ENCODE measurements at places on chromosomes 1 and 21.

DNA sequence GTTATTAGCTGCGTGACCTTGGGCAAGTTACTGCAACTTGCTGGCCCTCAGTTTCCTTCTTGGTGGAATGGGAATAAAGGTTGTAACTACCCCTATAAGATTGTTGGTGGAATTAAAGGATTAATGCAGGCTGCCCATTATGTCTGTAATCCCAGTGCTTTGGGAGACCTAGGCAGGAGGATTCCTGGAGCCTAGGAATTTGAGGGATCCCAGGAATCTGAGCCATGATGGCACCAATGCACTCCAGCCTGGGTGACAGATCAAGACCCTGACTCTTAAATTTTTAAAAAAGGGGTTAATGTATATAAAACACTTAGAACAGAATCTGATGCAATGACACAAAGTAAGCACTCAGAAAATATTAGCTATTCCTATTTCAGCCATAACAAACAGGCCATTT, 67.3 kb downstream of the PTGER3 start:
- DNase-seq: no peak

DNA sequence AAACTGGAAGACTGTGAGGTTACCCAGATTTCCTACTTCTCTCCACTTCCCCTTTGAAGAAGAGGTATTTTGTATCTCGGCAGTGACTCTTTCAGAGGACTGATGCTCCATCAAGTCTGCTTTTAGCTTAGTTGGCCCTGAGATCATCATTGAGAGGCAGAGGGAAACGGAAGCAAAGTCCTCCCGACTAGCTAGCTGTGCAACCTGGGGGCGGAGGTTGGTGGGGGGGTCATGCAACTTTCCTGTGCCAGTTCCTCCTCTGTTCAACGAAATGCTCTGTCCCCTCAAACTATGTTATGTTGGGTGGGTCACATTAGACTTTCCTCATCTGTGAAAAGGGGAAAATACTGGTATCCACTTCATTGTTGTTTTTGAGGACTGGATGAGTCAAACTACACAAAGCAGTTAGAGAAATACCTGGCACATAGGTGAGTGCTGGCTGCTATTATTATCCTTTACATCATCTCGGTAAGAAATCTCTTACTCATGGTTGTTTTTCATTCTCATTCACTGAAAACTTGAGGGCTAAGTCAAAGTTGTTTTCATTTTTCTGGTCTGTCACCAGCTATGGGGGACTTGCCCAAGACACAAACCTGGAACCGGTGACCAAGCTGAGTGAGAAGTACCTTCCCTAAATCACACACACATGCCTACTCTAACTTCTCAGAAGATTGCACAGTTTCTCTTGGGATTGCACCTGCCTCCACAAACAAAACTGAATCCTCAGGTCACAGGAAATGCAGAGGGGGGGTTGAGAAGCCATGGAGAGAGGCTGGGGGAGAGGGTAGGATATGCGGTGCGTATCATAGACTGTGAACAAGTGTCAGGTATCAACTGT, 83.3 kb downstream of the ABCA4 start:
- DNase-seq: no peak

GRCh38 chr1:2636733-2637132, 3.9 kb upstream of the MMEL1 start:
- DNase-seq: no peak

- no peak for DNase-seq
These were observed 55.2 kb upstream of the NADK start for GRCh38 chr1:1833456-1833855.

- no peak for DNase-seq
These were observed 25.8 kb downstream of the UAP1 start for GRCh38 chr1:162587347-162587746.

- no peak for DNase-seq
These were observed 27.9 kb downstream of the RGS5 start for GRCh38 chr1:163174524-163175437.

DNA sequence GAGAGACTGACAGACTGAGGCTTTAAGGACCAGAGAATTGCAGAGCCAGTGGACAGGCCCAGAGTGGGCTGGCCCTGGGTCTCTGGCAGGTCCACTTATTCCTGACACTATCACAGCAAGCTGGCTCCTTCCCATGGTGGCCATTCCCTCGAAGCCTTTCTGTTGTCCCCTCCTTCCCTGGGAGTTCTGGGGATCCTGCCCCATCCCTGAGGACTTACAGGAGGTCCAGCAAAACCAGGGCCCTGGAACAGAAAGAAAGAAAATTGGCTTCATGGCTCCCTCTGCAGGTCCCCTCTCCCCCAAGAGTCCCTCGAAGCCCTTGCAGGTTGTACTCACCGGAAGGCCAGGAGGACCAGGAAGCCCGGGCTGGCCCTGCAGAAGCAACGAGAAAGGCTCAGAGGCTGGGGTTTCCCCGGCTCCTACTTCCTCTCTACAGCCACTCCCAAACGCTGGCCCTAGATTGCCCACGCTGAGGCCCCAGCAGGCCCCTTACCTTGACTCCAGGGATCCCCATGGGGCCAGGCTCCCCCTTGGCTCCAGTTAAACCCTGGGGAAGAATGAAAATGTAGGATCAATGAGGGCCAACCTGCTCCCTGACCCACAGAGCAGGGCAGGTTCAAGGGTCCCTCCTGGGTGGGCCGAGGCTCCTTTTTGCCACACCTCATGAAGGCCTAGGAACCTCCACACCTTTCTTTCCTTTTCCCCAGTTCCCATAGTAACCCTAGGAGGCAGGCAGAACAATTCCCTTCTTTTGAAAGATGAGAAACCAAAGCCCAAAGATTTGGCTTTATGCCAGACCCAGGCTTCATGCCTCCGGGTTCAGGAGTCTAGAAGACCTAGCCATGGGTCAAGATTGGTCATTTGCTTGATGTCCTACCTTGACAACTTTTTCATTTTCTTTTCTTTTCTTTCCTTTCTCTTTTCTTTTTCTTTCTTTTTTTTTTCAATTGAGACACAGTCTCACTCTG, 4.6 kb downstream of the COL9A2 start:
- no peak for DNase-seq

GRCh38 chr1:195733826-195734225, 874.4 kb downstream of the KCNT2 start:
- DNase-seq: no peak

DNA sequence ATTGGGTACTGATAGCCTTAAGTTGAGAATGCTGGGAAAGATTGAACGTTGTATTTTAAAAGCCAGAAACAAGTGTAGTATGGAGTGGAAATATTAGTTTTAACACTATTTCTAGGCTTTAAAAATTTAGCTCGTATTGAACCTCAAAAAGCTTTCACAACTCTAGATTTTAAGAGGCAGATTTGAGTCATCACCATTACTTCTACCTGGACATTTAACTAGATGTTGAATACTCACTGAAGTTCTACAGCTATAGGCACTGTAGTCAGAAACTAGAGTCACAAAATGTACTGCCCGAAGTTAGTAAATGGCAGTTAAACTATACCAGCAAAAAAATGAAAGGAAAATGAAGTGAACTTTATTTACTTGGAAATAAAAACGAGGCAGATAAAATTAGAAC, 96.5 kb downstream of the NEK7 start:
- DNase-seq: no peak

DNA sequence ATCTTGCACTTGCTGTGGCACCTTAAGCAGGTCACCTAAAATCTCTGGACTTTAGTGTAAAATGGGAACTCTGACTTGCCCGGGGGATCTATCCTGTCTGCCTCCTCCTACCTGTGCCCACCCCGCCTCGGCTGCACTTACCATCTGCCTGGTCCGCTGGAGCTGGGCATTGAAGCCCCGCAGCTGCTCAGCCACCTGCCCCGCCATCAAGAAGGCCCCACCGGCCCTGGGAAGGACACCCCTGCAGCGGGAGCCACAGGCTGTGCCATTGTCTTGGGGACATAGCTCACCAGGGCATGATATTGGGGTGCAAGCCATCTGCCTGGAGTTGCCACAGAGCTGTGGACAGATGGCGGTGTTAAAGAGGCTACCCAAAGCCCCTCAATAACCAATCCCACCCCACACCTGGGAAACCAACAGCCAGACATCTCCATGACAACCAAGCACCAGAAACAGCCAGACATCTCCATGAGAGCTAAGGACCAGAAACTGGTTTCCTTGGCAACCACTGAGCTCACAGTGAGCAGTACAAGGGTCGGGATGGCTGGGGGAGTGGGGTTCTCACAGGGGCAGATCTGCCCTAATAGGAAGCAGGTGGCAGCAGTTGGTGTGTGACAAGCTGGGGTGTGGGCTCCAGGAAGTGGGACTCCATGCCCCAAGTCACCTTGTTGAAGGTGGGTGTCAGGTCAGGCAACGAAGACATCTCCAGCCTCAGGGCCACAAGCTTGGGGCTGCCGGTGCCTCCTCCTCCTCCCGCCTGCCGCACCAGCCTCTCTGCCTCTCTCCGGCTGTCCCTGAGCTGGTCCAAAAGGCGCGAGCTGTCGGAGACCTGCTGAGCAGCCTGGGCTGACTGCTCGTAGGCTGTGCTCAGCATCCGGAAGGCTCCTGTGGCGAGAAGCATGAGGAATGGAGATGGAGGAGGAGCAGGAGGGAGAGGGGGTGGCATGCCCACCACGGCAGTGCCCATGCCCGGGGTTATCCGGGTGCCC, 29.1 kb downstream of the LAMB3 start:
- DNase-seq: no peak

DNA sequence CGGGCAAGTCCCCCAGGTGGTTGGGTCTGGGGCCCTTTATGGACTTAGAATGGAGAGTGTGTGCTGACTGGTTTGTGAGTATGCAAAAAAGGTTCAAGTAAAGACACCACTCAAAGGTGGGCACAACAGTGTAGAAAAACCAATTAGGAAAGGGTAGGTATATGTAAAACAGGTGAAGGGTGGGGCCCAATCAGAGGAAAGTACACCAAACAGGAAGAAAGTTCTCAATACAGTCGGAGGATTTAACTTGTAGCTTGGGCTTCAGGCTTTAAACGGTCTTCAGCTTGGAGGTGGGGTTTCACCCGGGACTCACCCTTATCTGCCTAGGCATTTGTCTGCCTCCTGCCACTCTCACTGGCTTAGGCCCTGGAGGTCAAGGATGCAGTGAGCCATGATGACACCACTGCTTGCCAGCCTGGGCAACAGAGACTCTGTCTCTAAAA, 6.8 kb upstream of the PUM1 start:
- DNase-seq: no peak
